Activated CD4-positive, alpha-beta memory T cell treated with anti-CD3 and anti-CD28 coated beads, Interleukin-2, amount 10 ng/mL, durations not matched to agents 7 days and 5 days (primary cell): ENCODE measurements at places on chromosomes 12 and 14. TPM values are rescaled to one million over a fixed set of nuclear protein-coding genes. Genes with fewer than 3 reads are reported as not detected.

- no peaks in the 10 kb centered on the region for H3K27me3 ChIP-seq
- H3K4me3 ChIP-seq: no peak overlapping the region
- DNase-seq: no peak
- H3K36me3 ChIP-seq: no peaks in the 10 kb centered on the region
- no peaks in the 10 kb centered on the region for H3K4me1 ChIP-seq
Measured at GRCh38 chr12:117853600-117853999, 115.2 kb downstream of the KSR2 start.

GRCh38 chr14:29310757-29311156, 544.2 kb downstream of the FOXG1 start:
- DNase-seq: no peak
- H3K4me3 ChIP-seq: no peak overlapping the region
- no peaks in the 10 kb centered on the region for H3K27me3 ChIP-seq
- H3K4me1 ChIP-seq: no peaks in the 10 kb centered on the region

- H3K27ac ChIP-seq: peak overlapping the region; percentile 100
- no peaks in the 10 kb centered on the region for H3K27me3 ChIP-seq
- DNase-seq: peak; percentile 36
Measured at GRCh38 chr14:68791078-68791901, 1.6 kb downstream of the ZFP36L1 start.

DNA sequence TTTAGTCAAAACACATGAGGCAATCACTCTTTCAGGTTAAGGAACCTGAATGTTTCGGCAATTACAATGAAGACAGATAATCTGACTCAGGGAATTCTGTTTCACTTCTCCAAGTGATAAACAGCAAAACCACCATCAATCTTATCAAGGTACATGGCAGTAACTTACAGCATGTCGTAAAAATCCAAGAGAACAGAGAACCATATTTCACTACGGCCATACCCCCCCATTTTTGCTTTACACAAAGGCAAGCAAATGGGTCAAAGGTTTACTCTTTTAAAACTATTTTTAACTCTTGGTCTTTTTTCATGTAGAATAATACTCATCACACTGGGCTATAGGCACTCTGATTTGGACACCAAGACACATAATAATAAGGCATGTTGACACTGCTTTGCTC, 102.4 kb downstream of the PPM1H start:
- no peaks in the 10 kb centered on the region for H3K36me3 ChIP-seq
- H3K27me3 ChIP-seq: peaks cover 12% of the 10 kb centered on the region
- H3K4me1 ChIP-seq: no peaks in the 10 kb centered on the region

DNA sequence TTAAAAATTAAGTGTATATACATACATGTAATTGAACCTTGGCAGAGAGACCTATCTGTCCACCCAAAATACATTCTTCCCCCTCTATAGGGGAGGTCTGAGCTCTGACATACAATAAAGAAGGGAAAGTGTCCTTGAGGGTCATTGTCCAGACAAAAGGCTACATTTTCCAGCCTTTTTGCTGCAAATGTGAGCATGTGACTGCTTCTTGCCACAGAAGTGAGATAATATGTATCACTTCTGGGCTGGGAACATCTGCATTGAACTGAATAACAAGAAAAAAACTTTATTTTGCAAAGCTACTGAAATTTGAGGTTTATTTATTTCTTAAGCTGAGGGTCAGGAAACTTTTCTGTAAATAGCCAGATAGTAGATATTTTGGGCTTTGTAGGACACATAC, 131.3 kb downstream of the TBC1D30 start:
- DNase-seq: no peak
- H3K27me3 ChIP-seq: peaks cover 13% of the 10 kb centered on the region
- H3K4me1 ChIP-seq: no peaks in the 10 kb centered on the region
- no peaks in the 10 kb centered on the region for H3K36me3 ChIP-seq
- no peak overlapping the region for H3K4me3 ChIP-seq

DNA sequence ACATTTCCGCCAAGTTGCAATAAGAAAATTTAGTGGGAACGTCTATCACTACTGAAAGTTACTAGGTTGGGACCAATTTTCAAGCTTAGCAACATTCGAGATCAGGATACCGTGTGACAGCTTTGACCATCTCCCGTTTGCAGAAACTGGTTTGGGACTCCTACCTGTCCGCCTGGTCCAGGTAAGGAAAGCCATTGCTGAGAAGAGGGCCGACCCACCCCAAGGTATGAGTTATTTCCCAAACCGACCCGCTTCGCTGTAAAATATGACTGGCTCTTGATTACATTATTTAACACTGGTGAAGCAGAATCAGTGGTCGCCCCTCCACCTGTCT, 271 bp downstream of the DNAI7 start:
- peaks cover 7% of the 10 kb centered on the region for H3K36me3 ChIP-seq
- peak overlapping the region; percentile 76 for H3K27ac ChIP-seq
- peaks cover 23% of the 10 kb centered on the region for H3K4me1 ChIP-seq

FOXG1 gene
- not detected for total RNA-seq

LALBA gene
- not detected for total RNA-seq

DNA sequence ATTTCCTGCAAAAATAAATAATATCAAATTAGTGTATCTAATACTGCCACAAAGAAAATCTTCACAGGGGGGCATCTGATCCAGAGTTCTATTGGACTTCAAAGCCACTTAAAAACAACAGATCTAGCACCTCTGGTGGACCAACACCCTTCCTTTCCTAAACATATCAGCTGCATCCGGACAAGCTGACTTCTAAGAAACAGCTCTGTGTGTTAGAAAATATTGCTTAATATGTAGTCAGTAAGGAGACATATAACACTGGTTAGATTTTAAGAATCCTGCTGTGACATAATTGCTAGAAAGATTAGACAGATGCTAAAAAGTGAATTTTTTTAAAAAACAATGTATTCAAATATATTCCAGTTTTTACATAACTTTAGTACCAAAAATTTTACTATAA, 61.1 kb upstream of the PTPRB start:
- no peak overlapping the region for H3K27ac ChIP-seq
- H3K36me3 ChIP-seq: no peaks in the 10 kb centered on the region
- no peaks in the 10 kb centered on the region for H3K4me1 ChIP-seq
- no peaks in the 10 kb centered on the region for H3K27me3 ChIP-seq
- H3K4me3 ChIP-seq: no peak overlapping the region
- DNase-seq: no peak

KRT4 gene
- not detected for total RNA-seq

DNA sequence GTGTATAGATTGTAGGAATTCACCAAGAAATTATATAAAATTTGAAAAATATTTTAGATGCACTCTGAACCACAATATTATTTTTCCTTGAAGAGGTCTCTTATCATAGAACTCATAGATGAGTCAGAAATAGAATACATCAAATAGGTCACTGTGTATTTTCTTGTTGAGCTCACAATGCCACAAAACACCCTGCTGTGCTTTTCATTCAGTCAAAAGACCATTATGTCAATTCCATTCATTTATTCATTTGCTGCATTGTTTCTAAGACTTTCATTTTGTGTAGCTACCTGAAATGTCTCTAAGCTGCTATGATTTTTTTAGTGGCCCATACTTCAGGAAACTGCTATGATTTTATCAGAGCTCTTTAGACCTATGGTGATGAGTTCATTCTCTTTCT, 231.9 kb upstream of the AVPR1A start:
- H3K4me1 ChIP-seq: no peaks in the 10 kb centered on the region
- no peak for DNase-seq
- no peak overlapping the region for H3K27ac ChIP-seq
- H3K36me3 ChIP-seq: no peaks in the 10 kb centered on the region
- H3K4me3 ChIP-seq: no peak overlapping the region
- H3K27me3 ChIP-seq: no peaks in the 10 kb centered on the region

DNA sequence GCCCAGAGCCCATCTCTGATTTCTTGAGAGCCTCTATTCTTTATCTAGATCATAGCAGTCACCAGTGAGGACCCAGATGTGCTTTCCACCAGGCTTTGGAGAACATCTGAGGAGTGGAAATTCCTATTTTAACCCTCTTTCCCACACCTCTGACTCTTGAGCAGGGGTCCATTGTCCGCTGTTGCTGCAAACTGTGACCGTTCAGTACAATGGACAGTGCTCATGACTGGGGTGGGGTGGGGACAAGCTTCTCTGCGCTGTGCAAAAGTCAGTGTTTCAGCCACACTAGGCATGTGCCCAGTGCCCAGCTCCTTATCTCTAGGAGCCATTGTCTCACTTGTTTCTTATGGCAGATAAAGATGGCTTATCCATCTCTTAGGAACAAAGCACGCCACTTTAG, 16.9 kb upstream of the KRT7 start:
- H3K27me3 ChIP-seq: peaks cover 26% of the 10 kb centered on the region
- H3K4me3 ChIP-seq: no peak overlapping the region
- no peak for DNase-seq
- H3K4me1 ChIP-seq: peaks cover under 1% of the 10 kb centered on the region

GRCh38 chr12:47698055-47698454, 7.8 kb downstream of the RPAP3 start:
- no peak for DNase-seq
- H3K27me3 ChIP-seq: no peaks in the 10 kb centered on the region
- H3K4me1 ChIP-seq: peaks cover 7% of the 10 kb centered on the region
- peaks cover 42% of the 10 kb centered on the region for H3K36me3 ChIP-seq
